ENCODE measurements at places on chromosomes 6 and 20. TPM values are rescaled to one million over a fixed set of nuclear protein-coding genes. Genes with fewer than 3 reads are reported as not detected.

Gene HCK
- 28.9 TPM for total RNA-seq

Gene RBL1
- 12.6 TPM for total RNA-seq

Gene SNAI1
- total RNA-seq = 6.1 TPM

DNA sequence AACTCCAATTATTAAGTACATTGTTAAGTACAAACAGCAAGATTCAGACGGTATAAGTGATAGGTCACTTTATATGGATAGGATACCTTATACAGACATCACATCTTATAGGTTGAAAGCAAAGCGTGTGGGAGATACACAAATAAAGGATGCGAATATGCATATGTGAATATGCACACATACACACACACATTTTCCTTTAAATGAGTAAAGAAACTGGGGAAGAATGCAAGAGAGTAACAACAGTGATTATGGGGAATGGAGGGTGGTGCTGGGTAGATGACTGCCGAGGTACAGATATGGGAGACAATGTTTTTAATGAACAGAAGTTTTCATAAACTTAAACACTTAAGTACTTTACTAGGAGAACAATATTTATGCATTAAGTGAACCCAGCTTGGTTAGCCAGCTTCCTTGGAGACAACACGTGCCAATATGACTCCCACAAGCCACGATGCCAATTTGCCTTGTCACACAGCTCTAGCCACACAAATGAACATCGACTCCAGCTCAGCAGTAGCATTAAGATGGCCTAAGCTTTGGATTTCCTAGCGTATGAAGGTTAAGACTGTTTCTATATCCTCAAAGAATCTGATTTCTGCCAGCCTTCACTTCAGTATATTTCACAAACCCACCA lies 96.6 kb downstream of the EPB41L2 start:
- H3K27me3 ChIP-seq = no peaks in the 10 kb centered on the region
- H3K36me3 ChIP-seq = no peaks in the 10 kb centered on the region
- no peak overlapping the region for H3K4me3 ChIP-seq

DNA sequence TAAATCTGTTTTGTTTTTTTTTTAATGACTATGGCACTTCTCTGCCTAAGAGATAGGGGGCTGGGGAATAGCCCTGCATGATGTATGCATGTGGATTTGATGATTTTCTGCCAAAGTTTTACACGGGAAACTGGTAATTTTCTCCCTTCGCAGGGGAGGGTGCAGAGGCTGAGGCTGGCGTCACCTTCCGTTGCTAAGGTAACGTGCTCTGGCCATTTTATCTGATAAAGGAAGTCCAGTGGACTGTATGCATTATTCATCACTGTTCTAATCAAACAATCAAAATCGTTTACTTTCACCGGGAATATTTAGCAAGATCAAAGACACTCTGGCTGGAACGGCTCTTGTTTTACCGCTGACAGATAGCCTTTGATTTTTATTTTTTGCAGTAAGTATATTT lies 789 bp downstream of the PHACTR1 start:
- no peaks in the 10 kb centered on the region for H3K4me1 ChIP-seq
- H3K27me3 ChIP-seq = peaks cover 15% of the 10 kb centered on the region
- no peak overlapping the region for H3K27ac ChIP-seq
- H3K4me3 ChIP-seq = no peak overlapping the region
- H3K36me3 ChIP-seq = no peaks in the 10 kb centered on the region

DNA sequence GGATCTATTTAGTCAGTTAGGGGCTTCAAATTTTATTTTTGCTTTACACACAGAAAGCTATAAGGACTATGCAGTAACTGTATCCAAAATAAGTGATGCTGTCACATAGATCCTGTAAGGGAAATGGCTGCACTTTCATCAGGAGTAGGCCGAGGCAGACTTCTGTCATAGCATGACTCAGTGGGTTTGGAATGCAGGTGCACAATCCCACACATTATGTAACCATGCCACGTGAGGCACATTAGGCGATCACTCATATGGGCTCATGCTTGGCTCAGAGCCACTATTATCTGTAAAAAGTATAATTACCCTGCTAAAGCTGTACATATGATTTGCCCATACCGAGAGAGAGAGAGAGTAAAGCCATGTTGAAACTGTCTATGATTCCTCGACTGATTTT lies 1189.4 kb upstream of the EYS start:
- no peak overlapping the region for H3K4me3 ChIP-seq
- H3K36me3 ChIP-seq = no peaks in the 10 kb centered on the region
- H3K27me3 ChIP-seq = no peaks in the 10 kb centered on the region
- no peak overlapping the region for H3K27ac ChIP-seq
- DNase-seq = no peak
- H3K4me1 ChIP-seq = no peaks in the 10 kb centered on the region

DNA sequence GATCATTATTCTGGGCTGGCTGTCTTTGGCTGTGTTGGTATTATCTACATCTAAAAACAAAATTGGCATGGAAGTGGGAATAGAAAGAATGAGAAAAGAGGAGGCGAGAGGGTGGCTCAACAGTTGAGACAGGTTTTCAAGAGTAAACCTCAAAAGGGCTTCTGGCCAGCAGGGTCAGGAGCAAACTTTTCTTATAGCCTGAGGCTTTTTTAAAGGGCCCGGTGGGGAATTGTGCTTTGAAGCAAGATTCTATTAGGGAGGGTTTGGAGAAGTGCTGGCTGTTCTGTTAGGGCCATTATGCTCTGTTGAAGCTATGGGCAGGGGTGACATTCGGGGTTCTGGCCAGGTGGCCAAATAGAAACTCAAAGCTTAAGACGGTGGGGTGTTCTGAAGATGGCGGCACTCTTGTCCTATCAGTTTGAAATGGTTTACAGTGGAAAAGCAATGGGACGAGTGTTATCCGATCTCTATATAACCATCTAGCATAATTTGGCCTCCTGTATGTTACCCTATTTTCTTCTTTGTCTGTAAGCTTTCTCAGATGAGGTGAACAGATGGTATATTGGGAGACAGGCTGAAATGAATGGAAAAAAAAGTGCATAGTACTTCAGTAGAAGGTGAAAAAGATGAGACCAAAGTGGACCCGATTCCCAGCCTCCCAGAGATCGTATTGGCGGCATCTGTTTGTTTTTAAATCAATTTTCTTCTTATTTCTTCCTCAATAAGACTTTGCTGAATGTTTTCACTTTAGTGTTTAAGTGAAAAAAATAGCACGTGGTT lies 132.1 kb upstream of the CNR1 start:
- no peak overlapping the region for H3K27ac ChIP-seq
- H3K4me3 ChIP-seq = no peak overlapping the region
- H3K27me3 ChIP-seq = no peaks in the 10 kb centered on the region
- H3K4me1 ChIP-seq = peaks cover 4% of the 10 kb centered on the region
- DNase-seq = no peak
- H3K36me3 ChIP-seq = no peaks in the 10 kb centered on the region

DNA sequence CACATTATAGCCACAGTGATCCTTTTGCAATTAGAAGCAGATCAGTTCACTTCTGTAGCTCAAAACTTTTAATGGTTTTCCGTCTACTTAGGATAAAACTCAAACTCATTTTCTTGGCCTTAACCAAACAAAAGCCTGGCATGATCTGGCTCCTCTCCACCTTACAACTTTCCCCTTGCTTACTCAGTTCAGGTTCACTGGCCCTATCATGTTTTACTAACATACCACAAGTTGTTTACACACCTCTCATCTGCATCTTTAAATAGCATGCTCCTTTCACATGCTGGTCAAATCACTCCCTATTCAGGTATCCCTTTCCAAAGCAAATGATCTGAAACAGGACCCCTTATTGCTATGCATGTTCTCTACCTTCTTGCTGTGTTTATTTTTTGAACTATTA lies 191.4 kb upstream of the FAM83B start:
- no peak overlapping the region for H3K27ac ChIP-seq
- H3K36me3 ChIP-seq = no peaks in the 10 kb centered on the region
- H3K4me3 ChIP-seq = no peak overlapping the region
- DNase-seq = no peak

DNA sequence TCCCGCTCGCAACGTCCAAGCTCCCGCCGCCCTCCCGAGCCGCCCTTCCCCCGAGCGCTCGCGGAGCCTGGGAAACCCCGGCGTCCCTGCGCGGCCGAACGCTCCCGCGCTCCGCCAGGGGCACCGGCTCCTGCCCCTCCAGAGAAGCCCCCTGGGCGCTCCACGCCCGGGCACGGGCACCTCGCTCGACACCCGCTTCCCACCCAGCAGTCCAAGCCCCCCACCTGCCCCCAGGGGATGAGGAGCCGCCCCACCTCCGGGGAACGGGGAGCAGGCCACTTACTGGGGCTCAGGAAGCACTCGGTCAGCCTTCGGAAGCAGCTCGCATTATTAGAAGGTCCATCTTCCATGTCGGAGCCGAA lies 1.4 kb downstream of the PDE10A start:
- DNase-seq = no peak
- H3K27me3 ChIP-seq = peaks cover 19% of the 10 kb centered on the region
- H3K27ac ChIP-seq = peak overlapping the region; percentile 60
- no peak overlapping the region for H3K4me3 ChIP-seq

GRCh38 chr6:53984581-53984980 lies 126.7 kb upstream of the MLIP start:
- no peaks in the 10 kb centered on the region for H3K36me3 ChIP-seq
- no peak overlapping the region for H3K27ac ChIP-seq
- H3K27me3 ChIP-seq = no peaks in the 10 kb centered on the region
- no peak for DNase-seq
- no peaks in the 10 kb centered on the region for H3K4me1 ChIP-seq

DNA sequence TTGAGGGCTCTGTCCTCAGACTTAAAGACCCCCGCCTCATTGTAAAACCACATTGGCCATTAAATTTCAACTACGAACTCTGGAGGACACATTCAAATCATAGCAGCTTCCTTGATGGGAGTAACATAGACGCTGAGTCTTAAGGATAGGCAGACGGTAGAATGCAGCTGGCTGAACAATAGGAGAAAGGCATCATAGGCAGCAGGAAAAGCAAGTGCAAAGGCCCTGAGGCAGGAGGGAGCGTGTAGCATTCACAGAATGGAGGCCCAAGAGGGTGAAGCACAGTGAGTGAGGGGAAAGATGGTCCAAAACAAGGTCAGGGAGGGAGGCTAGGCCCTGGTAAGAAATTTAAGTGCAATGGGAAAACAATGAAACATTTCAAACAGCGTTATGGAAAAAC lies 8.6 kb upstream of the PFDN4 start:
- no peaks in the 10 kb centered on the region for H3K27me3 ChIP-seq
- DNase-seq = no peak
- H3K27ac ChIP-seq = no peak overlapping the region
- no peak overlapping the region for H3K4me3 ChIP-seq

- DNase-seq = no peak
- H3K36me3 ChIP-seq = no peaks in the 10 kb centered on the region
- no peak overlapping the region for H3K4me3 ChIP-seq
- H3K27ac ChIP-seq = no peak overlapping the region
- H3K4me1 ChIP-seq = peaks cover 41% of the 10 kb centered on the region
- H3K27me3 ChIP-seq = no peaks in the 10 kb centered on the region
These were observed 372.7 kb upstream of the CITED2 start for GRCh38 chr6:139747154-139747553.

Data from adrenal gland (tissue), 19 donors.